Hematopoietic multipotent progenitor cell treated with erythropoietin and hydrocortisone succinate and interleukin-3 and kit ligand, for 8 days (in vitro differentiated cells): ENCODE measurements at places on chromosomes 5 and 9.

DNA sequence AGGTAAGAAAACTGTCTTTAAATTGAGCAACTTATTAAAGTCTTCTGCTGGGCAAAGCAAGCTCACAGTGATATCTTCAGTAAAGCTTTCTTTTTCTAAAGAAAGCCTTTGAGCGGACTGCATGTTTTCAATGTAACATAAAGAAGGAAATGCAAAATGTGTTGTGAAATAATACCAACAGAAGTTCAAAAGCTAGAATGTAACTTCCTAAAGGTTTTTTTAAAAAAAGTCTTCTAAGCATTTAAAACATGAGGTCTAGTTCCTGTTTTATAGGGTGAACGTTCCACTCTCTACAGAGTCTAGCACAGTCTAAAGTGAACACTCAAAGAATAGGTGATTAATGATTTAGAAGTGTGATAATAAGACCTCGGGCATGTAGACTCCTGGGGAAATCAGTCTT is 62.9 kb downstream of the DENND1A start:
- DNase-seq = peak; percentile 6

- no peak for DNase-seq
Measured at GRCh38 chr5:157217289-157218024, 36.8 kb downstream of the ITK start.

GRCh38 chr5:55911784-55912653 is 60.9 kb downstream of the IL31RA start:
- DNase-seq = no peak

DNA sequence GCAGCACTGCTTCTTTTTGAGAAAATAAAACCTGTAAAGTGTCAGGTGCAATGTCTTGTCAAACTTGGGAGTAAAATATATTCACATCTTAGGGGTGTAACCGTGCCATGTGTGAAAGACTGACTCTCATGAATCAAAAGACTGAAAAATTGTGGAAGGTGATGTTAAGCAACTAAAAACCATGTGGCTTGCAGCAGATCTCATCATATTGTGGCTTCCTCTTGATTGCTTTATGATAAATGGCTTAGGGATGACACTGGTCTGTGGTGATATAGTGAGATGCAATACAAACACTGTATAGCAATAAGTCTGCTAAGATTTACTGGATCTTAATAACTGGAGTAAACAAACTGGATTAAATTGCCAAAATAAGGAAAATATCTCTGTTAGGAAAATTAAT is 321.6 kb downstream of the EDIL3 start:
- DNase-seq = no peak

DNA sequence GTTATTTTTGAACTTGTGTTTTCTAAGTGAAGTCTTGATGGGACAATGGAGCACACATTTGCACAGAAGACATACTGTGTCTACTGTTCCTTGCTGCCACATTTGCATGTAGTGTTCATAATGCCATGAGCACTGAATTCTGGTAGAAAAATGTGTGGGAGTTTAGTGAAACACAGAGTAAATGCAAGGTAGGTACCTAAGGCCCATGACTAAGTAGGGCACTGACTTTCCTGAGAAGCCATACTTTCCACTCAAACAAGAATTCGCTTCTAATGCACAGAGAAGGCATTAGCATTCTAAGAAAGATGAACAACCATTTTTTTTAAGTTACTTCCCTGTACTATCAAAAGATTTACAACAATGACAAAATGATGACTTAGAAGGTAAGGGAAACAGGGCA is 282.2 kb downstream of the MAN2A1 start:
- no peak for DNase-seq

- DNase-seq = no peak
Measured at GRCh38 chr9:78782858-78783257, 485.9 kb downstream of the PSAT1 start.

GRCh38 chr9:134661299-134661698 is 19.7 kb downstream of the COL5A1 start:
- no peak for DNase-seq

DNA sequence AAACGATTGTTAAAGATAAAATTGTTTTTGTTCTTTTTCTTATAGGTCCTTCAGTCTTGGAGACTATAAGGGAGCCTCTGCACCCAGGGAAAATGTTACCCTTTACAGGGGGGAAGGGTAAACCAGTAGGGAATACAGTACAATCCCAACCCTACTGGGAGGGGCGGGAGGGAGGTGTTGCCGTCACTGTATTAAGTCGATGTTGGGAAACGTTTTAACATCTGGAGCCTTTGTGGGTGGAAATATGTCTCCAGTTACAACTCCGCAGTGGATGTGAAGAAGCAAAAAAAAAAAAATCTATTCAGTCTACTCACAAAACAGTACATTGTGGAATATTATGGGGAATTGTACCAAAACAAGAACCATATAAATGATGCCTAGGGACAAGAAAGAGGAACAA is 47.2 kb upstream of the FCHO2 start:
- DNase-seq = no peak

GRCh38 chr9:97980918-97981845 is 2.0 kb upstream of the ANP32B start:
- DNase-seq = peak; percentile 80
